Esophagus muscularis mucosa (tissue), 4 donors: ENCODE measurements at places on chromosomes 13 and 19. TPM values are rescaled to one million over a fixed set of nuclear protein-coding genes. Genes with fewer than 3 reads are reported as not detected.

DNA sequence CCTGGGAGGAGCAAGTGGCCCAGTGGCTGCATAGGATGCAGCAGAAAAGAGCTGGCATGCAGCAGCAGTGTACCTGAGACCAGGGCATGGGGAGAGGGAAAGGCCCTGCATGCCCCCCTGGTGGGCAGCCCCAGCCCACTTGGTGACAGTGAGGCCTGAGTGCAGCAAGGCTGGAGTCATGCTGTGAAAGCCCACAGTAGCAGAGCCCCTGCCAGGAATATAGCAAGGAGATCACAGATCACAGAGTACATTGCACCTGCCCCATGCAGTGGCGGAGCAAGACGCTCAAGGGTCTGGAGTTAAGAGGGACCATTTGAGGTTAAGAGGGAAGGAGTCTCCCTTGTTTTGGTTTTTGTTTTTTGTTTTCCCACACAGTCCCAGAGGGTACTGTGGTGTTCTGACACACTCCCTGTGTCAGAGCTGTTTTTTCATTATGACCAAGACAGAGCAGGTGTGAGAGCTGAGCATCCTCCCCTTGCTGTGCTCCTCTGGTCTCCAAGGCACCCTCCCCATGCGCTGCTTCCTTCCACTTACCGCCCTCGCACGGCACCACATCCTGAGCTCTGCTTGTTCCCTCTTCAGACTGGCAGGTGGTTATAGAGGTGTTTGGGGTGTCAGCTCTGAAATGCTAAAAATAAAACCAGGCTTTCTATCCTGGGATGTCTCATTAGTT is 85.0 kb upstream of the UBL3 start:
- DNase-seq: no peak

DNA sequence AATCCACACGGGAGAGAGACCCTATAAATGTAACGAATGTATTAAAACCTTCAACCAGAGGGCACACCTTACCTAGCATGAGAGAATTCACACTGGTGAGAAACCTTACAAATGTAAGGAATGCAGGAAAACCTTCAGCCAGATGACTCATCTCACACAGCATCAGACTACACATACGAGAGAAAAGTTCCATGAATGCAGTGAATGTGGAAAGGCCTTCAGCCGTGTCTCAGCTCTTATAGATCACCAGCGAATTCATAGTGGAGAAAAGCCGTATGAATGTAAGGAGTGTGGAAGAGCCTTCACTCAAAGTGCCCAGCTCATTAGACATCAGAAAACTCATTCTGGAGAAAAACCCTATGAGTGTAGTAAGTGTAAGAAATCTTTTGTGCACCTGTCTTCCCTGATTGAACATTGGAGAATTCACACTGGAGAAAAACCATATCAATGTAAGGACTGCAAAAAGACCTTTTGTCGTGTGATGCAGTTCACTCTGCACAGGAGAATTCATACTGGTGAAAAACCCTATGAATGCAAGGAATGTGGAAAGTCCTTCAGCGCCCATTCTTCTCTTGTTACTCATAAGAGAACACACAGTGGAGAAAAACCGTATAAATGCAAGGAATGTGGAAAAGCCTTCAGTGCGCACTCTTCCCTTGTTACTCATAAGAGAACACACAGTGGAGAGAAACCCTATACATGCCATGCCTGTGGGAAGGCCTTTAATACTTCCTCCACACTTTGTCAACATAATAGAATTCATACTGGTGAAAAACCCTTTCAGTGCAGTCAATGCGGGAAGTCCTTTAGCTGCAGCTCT is 16.0 kb downstream of the ZNF582 start:
- no peak for DNase-seq

Gene ZNF587
- total RNA-seq: 26.0 TPM

Gene C1QTNF9
- total RNA-seq: 0.99 TPM

- no peak for DNase-seq
Observed at GRCh38 chr19:5271145-5271544, 69.5 kb downstream of the PTPRS start.

Gene CD22
- 2.3 TPM for total RNA-seq

DNA sequence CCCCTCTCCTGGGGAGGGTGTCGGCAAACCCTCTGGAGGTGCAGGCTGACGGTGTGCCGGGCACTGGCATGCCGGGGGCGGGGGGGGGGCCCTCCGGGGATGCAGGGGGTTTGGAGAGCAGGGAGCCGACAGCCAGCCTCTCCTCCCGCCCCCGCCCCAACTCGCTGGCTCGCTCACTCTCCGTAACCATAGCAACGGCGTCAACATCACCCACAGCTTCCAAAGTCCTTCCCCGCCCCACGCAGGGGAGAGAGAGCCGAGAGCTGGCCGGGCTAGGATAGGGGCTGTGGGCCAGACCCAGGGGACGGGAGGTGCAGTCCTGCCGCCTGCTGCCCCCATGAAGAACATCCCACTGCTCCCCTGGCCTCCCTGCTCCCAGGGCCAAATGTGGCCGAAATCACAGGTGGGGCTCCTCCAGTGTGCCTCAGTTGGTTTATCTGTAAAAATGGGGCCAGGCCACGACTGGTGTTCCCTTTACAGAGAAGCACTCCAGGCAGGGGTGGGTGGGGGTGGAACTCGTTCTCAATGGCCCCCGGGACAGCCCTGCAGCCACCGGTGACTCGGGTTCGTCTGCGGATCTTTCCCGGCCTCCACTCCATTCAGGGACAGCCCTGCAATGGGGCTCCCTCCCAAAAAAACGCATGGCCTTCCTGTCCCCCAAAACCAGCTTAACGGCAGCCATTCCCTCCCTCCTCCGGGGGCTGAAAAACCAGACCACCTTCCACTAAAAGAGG is 3.2 kb downstream of the KLF16 start:
- no peak for DNase-seq

DNA sequence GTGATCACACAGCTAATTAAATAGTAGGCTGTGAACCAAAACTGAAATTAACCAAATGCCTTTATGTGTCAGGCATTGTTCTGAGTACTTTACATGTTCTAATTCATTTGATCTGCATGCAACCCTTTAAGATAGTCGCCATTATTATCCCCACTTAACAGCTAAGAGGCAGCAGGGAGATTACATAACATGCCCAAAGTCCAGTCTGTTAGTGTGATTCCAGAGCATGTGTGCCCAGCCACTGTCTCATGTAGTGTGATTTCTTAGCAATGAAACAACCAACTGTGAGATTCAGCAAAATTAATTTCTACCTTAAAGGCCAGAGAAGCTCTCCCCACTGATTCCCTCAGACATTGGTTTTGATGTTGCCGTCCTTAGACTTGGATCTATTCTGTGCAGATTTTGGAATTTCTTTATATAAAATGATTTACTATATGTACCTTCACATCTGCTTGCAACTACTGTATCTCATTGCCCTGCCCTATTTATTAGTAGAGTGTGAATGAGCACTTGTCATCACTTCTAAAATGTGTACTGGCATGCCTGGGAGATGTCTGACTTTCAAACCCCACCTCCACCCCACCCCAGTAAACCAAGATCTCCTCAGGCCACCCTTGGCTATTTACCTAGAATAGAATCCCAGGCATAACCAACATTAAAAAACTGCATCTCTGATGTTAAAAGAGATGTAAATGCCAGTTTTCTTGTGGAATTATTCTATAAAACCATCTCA is 41.2 kb downstream of the POLR1D start:
- DNase-seq: no peak

GRCh38 chr19:1259876-1260748 is 9.0 kb upstream of the CIRBP start:
- DNase-seq: no peak

DNA sequence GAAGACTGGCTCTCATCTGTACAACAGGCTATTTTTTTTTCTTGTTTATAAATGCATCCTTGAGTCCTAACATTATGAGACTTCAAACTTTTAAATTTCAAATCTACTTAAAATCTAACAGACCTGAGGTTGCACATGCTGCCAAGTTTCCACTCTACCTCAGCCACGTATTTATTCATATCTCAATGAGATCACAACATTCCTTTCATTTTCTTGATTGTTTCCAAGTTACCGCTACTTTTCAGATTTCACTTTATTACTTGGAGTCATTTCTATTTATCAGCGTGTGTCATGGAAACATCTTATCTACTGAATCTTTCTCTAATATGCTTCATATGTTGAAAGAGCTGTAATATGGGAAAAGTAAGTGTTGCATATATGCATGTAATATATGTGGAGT is 1257.5 kb upstream of the ATXN8OS start:
- DNase-seq: no peak

- no peak for DNase-seq
Observed at GRCh38 chr13:35990196-35990595, 141.0 kb downstream of the DCLK1 start.

Gene CERS1
- 1.2 TPM for total RNA-seq
